ENCODE measurements at places on chromosomes 7 and 10.

DNA sequence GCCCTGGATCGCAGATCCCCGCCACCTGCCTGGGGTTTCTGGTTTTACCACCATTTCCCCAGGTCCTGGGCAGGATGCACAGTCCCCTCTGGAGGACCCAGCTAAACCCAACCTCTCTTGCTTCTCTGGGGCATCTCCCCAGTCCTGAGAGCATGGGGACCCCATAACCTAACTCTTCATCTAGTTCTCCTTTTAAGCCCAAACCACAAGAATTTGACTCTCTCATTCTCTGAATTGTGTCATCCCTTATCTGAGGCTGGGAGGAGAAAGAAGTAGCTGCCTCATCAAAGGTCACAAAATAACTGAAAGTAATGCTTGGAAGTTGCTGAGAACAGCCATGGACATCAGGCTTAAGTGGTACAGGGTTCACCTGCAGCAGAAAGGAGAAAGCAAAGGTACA lies 159.9 kb downstream of the FGFR2 start:
- DNase-seq = no peak

GRCh38 chr10:132027423-132027983 lies 38.2 kb upstream of the JAKMIP3 start:
- DNase-seq = no peak

- no peak for DNase-seq
Measured at GRCh38 chr7:36261019-36261754, 108.1 kb downstream of the EEPD1 start.

- no peak for DNase-seq
Measured at GRCh38 chr7:100486111-100486636, 2.4 kb downstream of the NYAP1 start.

DNA sequence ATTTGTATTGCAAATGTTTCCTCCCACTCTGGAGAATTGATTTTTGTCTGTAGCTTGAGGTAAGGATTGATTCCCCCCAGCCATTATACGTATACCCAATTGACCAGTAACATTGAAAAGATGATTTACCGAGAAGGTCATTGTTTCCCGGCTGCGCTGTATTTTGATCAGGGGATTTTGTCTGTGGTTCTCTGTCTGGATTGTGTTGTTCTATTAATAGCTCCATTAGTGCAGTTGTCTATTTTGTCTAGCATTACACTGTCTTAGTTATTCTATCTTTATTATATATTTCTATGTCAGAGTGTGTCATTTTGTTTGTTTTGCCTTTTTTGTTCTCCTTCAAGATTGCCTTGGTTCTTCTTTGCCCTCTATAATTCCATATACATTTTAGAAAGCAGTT lies 37.7 kb downstream of the AHR start:
- DNase-seq = no peak

DNA sequence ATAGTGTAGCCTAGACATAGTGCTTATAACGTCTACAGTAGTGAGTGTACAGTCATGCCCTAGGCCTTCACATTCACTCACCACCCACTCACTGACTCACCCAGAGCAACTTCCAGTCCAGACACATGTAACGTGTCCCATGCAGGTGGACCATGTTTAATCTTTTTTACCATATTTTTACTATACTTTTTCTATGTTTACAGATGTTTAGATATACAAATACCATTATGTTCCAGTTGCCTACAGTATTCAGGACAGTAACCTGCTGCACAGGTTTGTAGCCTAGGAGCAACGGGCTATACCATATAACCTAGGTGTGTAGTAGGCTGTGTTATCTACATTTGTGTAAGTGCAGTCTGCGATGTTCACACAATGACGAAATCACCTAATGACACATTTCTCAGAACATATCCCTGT lies 11.0 kb downstream of the MPP7 start:
- DNase-seq = no peak

DNA sequence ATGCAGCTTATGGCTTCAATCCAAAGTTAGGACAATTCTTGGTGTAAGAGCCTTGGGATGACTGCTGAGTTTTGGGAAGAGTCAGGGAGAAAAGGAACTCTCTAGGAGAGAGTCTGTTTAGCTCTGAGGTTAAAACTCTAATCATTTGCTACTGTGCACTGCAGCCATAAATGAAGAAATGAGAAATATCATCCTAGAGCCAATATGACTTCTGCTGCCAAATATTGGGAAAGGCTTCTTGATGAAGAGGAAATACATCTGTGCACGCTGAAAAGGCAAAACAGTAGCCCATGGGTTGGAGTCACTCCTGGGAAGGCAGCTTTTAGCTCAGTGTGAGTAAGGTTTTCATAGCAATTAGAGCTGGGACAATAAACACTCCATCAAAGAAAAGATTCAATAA lies 308.8 kb downstream of the SFMBT2 start:
- no peak for DNase-seq

DNA sequence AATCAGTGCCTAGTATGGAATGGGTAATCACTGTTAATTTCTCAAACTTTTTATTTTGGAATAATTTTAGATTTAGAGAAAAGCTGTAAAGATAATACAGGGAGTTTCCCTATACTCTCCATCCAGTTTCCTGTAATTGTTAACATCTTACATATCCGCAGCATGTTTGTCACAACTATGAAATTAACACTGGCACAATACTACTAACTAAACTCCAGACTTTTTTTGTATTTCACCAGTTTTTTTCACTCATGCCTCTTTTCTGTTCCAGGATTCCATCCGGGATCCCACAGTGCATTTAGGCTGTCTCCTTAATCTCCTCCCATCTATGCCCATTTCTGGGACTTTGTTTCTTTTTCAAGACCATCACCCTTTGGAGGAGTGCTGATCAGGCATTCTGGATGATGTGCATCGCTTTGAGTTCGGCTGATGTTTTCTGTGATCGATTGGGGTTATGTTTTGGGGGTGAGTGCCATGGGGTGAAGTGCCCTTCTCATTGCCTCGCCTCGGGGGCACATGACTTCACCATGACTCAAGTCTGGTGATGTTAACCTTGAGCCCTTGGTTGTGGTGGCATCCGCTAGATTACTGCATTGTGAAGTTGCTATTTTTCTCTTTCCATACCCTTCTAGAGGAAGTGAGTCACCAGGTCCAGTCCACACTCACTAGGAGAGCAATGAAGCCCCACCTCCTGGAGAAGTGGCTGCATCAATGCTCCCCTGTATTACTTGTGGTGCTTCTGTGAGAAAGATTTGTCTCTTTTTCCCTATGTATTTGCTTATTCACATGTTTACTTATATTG lies 43.9 kb upstream of the GRB10 start:
- DNase-seq = no peak

DNA sequence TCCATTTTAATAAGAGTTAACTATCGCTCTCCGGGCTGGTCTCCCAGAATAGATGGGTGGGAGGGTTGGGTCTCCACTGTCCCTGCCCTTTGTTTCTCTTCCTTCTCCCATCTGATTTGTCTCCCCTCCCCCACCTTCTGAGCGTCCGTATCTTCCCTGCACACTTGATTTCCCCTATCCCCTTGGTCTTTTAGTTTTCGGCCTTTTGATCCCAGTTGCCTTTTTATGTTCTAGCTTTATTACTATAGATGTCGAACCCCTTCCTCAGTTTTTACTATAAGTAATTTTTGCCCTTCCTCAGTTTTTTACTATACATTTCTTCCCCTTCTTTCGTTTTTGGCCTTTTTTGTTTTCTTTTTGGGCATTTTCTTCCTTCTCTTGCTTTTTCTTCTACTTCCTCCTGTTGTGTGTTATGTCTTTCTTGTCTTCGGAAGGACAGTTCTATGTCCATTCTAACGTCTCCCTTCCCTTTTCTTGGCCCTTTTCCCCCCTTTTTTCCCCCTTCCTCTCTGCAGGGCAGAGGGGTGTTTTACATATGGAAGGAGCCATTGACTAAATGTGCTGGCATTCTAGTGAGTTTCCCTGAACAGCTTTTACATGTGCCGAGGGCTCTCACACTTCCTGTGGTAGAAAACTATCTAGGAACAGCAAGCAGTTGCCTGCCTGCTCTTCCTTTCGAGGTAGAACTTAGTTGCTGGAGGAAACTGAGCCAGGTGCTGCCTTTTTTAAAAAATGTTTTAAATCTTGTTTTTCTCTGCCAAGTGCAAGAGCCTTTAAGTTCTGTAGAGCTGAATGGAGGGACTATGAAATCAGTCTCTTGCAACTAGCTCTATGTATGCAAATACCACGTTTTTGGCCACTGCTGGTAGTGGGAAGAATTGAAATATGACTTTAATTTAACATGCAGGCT lies 2.8 kb downstream of the TET1 start:
- DNase-seq = no peak
